ENCODE measurements at places on chromosomes 7 and 10. TPM values are rescaled to one million over a fixed set of nuclear protein-coding genes. Genes with fewer than 3 reads are reported as not detected.

The SH2D4B gene
- total RNA-seq, result not detected

The GNGT1 gene
- not detected for total RNA-seq

The ATAD1 gene
- total RNA-seq, result 41.9 TPM

The CH25H gene
- 83.4 TPM for total RNA-seq

The UCMA gene
- total RNA-seq, result not detected

The DENND2A gene
- 61.8 TPM for total RNA-seq

The WASL gene
- 25.8 TPM for total RNA-seq

The SLC26A3 gene
- not detected for total RNA-seq

The CLEC5A gene
- not detected for total RNA-seq

The TRRAP gene
- total RNA-seq, result 22.0 TPM

The OR6V1 gene
- total RNA-seq, result not detected

The LRRC18 gene
- total RNA-seq, result not detected

The KLHDC10 gene
- 29.9 TPM for total RNA-seq

The MAT1A gene
- total RNA-seq, result not detected

The BEND7 gene
- 4.9 TPM for total RNA-seq

The CALHM3 gene
- not detected for total RNA-seq

The NPY4R2 gene
- 0.16 TPM for total RNA-seq

The FAS gene
- total RNA-seq, result 76.9 TPM

The CPA4 gene
- total RNA-seq, result 6.8 TPM

The ADCYAP1R1 gene
- not detected for total RNA-seq

The ASAH2 gene
- 0.12 TPM for total RNA-seq

The ZCCHC24 gene
- total RNA-seq, result 101 TPM

The SFMBT2 gene
- under 0.01 TPM for total RNA-seq

The CDHR1 gene
- total RNA-seq, result under 0.01 TPM

The SEPTIN7 gene
- total RNA-seq, result 217 TPM

The LIPN gene
- not detected for total RNA-seq

The DOCK4 gene
- total RNA-seq, result 65.7 TPM

The GSAP gene
- total RNA-seq, result 1.8 TPM

The SLC29A4 gene
- total RNA-seq, result 1.5 TPM

The HECW1 gene
- 2.3 TPM for total RNA-seq

The GRID2IP gene
- total RNA-seq, result not detected

The COL26A1 gene
- not detected for total RNA-seq

The UMAD1 gene
- 15.2 TPM for total RNA-seq

The HMX3 gene
- not detected for total RNA-seq

The RNF133 gene
- 0.36 TPM for total RNA-seq

The SCIN gene
- total RNA-seq, result 1.1 TPM

The MCMBP gene
- total RNA-seq, result 52.6 TPM

The ZNF503 gene
- total RNA-seq, result 50.1 TPM

The GRM3 gene
- not detected for total RNA-seq

The GPER1 gene
- total RNA-seq, result 6.0 TPM

The SFTPA1 gene
- not detected for total RNA-seq

The PPRC1 gene
- 35.5 TPM for total RNA-seq

The ALOX5 gene
- total RNA-seq, result not detected

The ZNF487 gene
- 5.6 TPM for total RNA-seq

The CCL26 gene
- total RNA-seq, result 1.3 TPM

The LBX1 gene
- not detected for total RNA-seq

The SLC18A2 gene
- not detected for total RNA-seq

The TBX20 gene
- 8.3 TPM for total RNA-seq

Measured in hair follicle dermal papilla cell (primary cell).